LHCN-M2 (cell line): ENCODE measurements at places on chromosomes 16 and 17.
A peak's percentile ranks its signal among the peaks of the same experiment; 100 is the strongest.

DNA sequence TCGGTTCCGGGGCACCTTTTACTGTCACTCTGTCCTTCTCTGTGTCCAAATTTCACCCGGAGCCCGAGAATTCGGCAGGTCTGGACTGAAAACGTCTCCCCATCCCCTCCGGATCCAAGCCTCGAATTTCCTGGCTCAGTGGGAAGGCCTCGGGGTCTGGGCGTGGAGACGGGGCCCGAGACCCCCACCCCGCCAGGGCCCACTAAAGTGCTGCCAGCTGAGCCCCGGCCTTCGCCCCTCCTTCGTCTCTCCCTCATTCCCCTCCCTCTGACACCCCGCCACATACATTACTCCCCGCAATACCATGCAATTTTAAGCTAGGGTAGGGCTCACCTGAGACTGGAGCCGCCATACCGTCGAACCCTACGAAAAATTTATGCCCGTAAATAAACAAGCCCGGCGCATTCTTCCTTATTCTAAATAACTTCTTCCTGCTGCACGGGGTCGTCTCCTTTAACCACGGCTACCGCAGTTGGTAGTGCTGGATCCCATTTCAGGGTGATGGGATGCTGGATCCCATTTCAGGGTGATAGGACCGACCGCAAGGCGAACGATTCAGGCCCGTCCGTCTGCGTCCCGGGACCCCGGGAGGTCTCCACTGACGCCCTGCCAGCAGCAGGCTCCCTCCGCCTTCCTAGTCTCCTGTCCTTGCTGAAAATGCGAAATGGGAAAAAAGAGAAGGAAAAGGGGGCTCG is 4.4 kb upstream of the OR1F1 start:
- no peak for DNase-seq

DNA sequence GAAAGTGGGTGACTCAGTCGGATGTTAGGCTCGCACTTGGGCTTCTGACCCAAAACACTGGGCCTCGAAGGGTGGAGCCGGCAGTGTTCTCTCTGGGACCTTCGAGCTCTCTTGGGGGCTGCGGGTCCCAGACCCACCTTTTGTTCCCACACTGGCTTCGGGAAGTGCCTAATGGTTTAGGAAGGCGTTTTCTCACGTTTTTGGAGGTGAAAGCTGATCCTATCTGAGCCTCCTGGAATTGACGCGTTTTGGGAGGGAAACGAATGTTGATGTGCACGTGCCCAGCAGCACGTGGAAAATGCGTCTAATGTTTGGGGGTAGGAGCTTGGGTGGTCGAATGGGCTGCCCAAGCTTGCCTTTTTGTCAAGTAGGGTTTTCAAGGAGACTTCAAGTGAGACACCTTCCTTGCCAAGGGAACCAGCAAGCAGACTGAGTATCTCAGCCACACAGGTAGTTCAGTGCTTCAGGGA is 666 bp downstream of the HGS start:
- peak; percentile 88 for DNase-seq

DNA sequence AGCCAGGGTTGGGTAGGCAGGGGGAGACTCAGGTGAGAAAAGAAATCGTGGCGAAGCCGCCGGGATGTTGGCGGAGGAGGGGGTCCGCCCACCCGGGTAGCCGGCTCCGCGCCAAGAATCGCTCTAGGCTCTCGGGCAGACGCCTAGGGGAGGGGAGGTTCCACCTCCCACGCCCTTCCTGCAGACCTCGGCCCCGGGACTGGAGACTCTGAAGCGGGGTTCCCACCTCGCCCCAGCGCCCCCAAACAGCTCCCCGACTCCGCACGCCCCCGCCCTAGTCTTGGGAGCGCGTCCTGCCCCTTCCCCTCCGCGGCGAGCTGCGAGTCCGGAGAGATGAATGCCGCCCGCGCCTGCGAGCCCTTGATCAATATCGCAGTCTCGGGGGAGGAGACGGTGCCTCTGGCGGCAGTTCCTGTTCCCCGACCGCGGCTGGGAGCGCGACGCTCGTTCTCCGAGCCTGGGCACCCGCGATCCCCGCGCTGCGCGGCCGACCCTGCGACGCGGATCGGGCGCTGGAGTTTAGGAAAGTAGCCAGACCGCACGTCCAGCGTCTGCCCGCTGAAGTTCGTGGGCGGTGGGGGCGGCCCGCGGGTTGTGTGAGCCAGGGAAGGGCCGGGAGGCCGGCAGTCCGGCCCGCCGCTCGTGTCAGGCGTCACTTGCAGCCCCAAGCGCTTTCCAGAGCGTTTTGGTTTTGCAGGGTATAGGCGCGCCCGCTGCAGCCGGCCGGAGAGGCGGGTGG is 790 bp downstream of the CRHR1 start:
- no peak for DNase-seq

- DNase-seq = no peak
Measured at GRCh38 chr16:71623597-71623996, 2.4 kb upstream of the MARVELD3 start.

DNA sequence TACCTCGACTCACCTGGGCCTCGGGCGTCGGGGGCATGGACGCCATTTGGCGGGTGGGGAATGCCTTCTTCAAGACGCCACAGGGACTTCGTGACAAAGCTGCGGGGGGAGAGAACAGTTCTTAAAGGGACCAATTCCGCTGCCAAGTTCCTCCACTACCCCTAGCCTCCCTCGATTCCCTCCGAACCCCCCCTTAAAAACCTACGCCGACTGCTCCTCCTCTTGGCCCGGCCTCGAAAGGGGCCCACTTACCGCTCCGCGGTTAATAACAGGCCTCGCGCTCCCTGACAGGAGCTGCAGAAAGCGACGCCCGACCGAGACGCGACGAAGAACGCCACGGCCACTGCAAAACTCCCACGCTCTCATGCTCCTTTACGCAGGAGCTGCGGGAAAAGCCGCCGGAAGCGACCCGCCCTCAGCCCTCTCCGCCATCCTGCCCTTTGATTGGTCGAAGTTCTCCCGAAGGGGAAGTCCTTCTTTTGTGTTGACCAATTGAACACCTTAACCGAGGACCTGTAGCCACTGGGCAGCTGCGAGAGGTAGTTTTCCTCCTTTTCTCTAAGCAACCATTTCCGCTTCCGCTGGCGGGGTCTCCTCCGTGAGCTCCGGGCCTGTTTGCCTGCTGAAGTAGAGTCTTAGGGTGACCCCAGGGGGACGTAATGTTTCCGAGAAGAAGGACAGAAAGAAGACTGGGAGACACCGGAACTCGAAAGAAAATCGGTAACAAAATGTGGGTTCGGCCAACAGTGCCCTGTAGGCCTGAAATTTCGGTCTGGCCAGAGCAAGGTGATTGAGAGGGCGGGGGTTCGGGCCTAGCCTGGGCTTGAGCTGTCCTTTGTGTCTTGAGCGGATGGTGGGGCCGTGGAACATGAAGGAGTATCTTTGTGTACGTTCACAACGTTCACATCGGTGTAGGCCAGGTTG is at the start of the genes NAA60 and ZNF597:
NAA60 (plus strand) TSS at position 573 of the 924 bp plus-strand sequence. CDS start 32,548 bp downstream, outside the sequence.
ZNF597 (minus strand) TSS at position 397 of the 924 bp plus-strand sequence; CDS start at position 46, 351 bp downstream.
- peak; percentile 91 for DNase-seq

- peak; percentile 56 for DNase-seq
Measured at GRCh38 chr16:70520612-70521297, 2.6 kb downstream of the COG4 start.
